ENCODE measurements at places on chromosomes 1 and 21.

GRCh38 chr1:24870551-24871195 is 59.4 kb downstream of the RUNX3 start:
- no peaks in the 10 kb centered on the region for H3K4me1 ChIP-seq
- no peaks in the 10 kb centered on the region for H3K27me3 ChIP-seq
- no peak overlapping the region for H3K27ac ChIP-seq
- H3K4me3 ChIP-seq, result no peak overlapping the region

DNA sequence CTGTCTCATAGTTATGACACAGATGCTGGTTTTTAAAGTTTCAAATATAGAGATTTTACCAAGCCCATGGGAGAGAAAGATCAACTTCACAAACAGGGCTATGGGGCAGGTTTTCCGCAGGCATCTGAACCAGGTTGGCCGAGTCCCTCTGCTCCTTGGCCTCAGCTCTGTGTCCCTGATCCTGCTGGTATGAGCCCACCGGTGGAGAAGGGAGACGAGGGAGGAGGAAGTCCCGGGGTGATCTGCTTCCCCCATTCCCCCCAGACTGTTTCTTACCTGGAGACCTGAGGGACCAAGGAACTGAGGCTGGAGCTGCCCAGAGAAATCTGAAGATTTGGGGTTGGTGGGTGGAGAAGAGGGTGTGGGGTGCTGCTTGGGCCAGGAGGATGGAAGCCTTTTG is 28.9 kb upstream of the BTG2 start:
- no peaks in the 10 kb centered on the region for H3K36me3 ChIP-seq
- DNase-seq, result no peak
- H3K27ac ChIP-seq, result peak overlapping the region; percentile 93
- no peak overlapping the region for H3K4me3 ChIP-seq
- no peaks in the 10 kb centered on the region for H3K27me3 ChIP-seq

- no peak overlapping the region for H3K4me3 ChIP-seq
- no peaks in the 10 kb centered on the region for H3K4me1 ChIP-seq
- H3K27me3 ChIP-seq, result no peaks in the 10 kb centered on the region
- H3K36me3 ChIP-seq, result no peaks in the 10 kb centered on the region
- H3K27ac ChIP-seq, result no peak overlapping the region
Observed at GRCh38 chr1:244917073-244917670, 52.8 kb upstream of the HNRNPU start.

- no peaks in the 10 kb centered on the region for H3K27me3 ChIP-seq
- H3K4me1 ChIP-seq, result no peaks in the 10 kb centered on the region
- no peak for DNase-seq
Observed at GRCh38 chr1:187046293-187046692, 217.5 kb downstream of the PLA2G4A start.

DNA sequence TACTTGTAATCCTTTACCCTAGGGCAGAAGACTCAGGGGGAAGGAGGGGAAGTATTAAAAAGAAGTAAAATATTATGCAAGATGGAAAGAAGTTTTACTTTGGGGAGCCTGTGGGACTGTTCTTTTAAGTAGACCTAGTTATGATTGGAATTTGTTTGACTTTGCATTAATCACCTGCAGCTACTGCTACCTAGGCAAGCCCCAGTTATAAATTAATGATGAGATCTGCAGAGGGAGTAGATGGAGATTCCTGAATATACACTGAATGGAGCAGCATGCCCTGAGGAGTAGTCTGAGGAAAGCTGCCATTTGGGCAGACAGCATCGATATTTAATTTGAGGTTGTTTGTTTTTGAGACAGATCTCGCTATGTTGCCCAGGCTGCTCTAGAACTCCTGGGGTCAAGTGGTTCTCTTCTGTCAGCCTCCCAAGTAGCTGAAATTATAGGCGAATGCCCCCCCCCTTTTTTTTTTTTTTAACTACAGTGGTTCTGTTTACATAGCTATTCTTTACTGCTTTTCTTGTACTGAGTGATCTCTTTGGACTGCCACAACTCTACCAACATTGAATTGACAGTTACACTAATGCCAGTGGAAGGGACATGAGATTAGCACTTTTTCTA is 81.4 kb upstream of the SERTAD4 start:
- DNase-seq, result no peak
- H3K36me3 ChIP-seq, result no peaks in the 10 kb centered on the region
- H3K4me3 ChIP-seq, result no peak overlapping the region
- no peaks in the 10 kb centered on the region for H3K4me1 ChIP-seq
- no peaks in the 10 kb centered on the region for H3K27me3 ChIP-seq

- H3K4me3 ChIP-seq, result no peak overlapping the region
- no peaks in the 10 kb centered on the region for H3K4me1 ChIP-seq
- H3K36me3 ChIP-seq, result no peaks in the 10 kb centered on the region
- H3K27ac ChIP-seq, result no peak overlapping the region
- H3K27me3 ChIP-seq, result no peaks in the 10 kb centered on the region
- no peak for DNase-seq
Observed at GRCh38 chr1:195332102-195332501, 1276.1 kb downstream of the KCNT2 start.

DNA sequence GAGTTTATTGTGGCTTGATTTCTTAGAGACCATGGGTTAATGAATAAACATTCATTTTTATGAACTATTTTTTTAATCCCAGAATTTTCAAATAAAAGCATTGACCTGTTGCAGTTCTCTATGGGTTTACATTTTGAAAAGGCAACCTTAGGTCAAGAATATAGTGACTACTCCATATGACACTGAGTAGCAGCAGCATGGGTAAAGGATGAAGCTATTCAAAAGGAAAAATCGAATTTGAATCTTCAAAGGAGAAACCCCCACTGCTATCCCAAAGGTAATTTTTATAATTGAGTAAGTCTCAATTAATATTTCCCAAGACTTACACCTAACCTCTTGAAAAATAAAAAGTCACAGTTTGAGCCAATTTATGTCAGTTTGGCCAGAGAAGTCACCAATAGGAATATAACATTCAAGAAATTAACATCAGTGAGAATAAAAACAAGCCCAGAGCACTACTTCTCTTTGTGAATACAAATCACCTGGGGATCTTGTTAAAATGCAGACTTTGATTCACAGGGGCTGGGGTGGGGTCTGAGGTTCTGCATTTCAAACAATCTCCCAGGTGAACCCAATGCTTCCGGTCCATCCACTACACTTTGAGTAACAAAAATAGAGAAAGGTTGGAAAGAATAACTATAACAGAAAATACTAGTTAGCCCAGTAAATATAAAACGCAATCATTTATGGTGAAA is 39.8 kb downstream of the USP1 start:
- H3K36me3 ChIP-seq, result peaks cover 74% of the 10 kb centered on the region
- no peak for DNase-seq
- H3K4me1 ChIP-seq, result no peaks in the 10 kb centered on the region
- H3K4me3 ChIP-seq, result no peak overlapping the region

DNA sequence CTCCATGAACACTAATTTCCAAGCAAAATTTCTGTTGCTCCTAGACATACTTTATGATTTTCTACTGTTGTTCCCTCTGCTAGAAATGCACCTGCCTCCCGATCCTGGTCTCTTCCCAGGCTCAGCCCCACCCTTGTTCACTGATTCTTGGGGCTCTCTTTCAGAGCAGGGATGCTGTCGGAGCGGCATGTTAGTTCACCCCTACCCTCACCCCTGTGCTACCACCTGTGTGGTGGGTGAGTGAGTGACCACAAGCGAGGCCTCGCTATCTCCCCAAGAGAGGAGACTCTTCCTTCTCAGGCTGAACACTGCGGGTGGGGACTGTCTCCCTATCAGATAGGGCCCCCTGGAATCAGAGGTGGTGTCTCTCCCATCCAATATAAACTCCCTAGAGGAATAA is 4.9 kb upstream of the S100A8 start:
- H3K4me3 ChIP-seq, result no peak overlapping the region
- H3K36me3 ChIP-seq, result no peaks in the 10 kb centered on the region
- no peak for DNase-seq
- H3K27me3 ChIP-seq, result no peaks in the 10 kb centered on the region

DNA sequence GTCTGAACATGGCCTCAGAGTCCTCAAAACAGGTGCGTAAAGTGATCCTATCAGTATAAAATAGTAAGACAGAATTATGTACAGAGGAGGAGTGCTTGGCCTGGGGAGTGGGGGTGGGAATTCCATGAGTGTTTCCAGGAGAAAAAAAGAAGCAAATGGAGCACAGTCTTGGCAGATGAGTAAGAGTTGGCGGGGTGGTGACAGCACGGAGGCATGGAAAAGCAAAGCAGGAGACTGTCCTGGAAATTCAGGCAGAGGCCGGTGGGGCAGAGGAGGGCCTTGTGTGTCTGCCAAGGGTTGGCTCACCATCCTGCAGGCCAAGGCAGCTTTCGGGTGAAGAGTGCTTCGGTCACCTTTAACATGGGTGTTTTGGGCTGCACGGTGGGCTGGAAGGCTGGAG is 63.4 kb downstream of the OPTC start:
- no peak for DNase-seq
- peak overlapping the region; percentile 93 for H3K27ac ChIP-seq
- no peaks in the 10 kb centered on the region for H3K27me3 ChIP-seq
- H3K4me1 ChIP-seq, result peaks cover 21% of the 10 kb centered on the region
- H3K4me3 ChIP-seq, result no peak overlapping the region

DNA sequence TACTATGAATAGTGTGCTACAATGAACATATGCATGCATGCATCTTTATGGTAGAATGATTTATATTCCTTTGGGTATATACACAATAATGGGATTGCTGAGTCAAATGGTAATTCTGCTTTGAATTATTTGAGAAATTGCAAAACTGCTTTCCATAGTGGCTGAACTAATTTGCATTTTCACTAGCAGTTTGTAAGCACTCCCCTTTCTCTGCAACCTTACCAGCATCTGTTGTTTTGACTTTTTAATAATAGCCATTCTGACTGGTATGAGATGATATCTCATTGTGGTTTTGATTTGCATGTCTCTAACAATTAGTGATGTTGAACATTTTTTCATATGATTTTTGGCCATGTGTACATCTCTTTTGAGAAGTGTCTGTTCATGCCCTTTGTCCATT is 24.0 kb upstream of the DIRAS3 start:
- no peak overlapping the region for H3K4me3 ChIP-seq
- H3K27ac ChIP-seq, result no peak overlapping the region
- no peak for DNase-seq
- no peaks in the 10 kb centered on the region for H3K27me3 ChIP-seq
- no peaks in the 10 kb centered on the region for H3K4me1 ChIP-seq
- H3K36me3 ChIP-seq, result no peaks in the 10 kb centered on the region

DNA sequence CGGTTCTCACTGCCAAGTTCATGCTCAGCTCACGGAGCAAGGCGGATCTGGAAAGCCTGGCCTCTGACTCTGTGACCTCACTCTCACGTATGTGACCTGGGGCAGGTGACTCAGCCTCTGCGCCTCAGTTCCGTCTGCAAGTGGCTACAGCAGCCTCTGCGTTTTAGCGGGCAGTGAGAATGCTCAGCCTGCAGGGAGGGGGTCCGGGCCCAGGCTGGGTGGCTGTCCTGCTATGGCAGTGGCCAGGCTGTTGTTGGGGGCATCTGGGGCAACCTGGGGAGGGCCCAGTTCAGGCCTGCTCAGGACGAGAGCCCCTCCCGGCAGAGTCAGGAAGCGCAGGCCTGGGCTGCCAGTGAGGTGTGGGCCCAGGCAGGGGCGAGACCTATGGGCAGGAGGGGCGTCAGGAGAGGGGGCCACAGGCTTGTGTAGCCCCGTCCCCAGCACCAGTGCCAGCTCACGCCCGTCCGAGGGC is 27.9 kb downstream of the ARHGEF16 start:
- no peak overlapping the region for H3K27ac ChIP-seq
- DNase-seq, result no peak
- no peaks in the 10 kb centered on the region for H3K36me3 ChIP-seq
- no peak overlapping the region for H3K4me3 ChIP-seq
- no peaks in the 10 kb centered on the region for H3K4me1 ChIP-seq

GRCh38 chr1:161885003-161885402 is 118.9 kb downstream of the ATF6 start:
- DNase-seq, result no peak
- H3K36me3 ChIP-seq, result no peaks in the 10 kb centered on the region
- H3K4me1 ChIP-seq, result peaks cover 13% of the 10 kb centered on the region
- H3K27me3 ChIP-seq, result no peaks in the 10 kb centered on the region
- H3K27ac ChIP-seq, result no peak overlapping the region
- H3K4me3 ChIP-seq, result no peak overlapping the region

DNA sequence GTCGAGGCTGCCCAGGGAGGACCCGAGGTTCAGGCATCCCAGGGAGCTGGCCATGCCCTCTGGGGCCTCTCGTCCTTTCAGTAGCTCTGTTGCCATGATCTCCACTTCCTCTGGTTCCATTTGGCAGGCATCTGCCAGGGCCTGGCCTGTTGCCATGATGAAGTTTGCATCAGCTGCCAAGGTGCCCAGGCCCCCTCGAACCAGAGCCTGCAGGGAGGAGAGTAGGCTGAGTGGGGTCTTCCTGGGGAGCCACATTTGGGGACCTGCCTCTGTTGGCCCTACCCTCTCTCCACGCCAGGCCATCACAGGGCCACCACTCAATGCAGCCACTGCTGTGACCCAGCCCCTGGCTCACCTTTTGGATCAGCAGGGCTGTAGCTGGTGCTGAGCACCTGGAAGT is 16.4 kb upstream of the KIF21B start:
- no peaks in the 10 kb centered on the region for H3K36me3 ChIP-seq
- no peak for DNase-seq
- H3K27ac ChIP-seq, result no peak overlapping the region
- no peak overlapping the region for H3K4me3 ChIP-seq
- no peaks in the 10 kb centered on the region for H3K4me1 ChIP-seq
- H3K27me3 ChIP-seq, result no peaks in the 10 kb centered on the region

- DNase-seq, result no peak
- no peak overlapping the region for H3K27ac ChIP-seq
- no peaks in the 10 kb centered on the region for H3K36me3 ChIP-seq
Observed at GRCh38 chr1:28887835-28888682, 26.3 kb upstream of the EPB41 start.

DNA sequence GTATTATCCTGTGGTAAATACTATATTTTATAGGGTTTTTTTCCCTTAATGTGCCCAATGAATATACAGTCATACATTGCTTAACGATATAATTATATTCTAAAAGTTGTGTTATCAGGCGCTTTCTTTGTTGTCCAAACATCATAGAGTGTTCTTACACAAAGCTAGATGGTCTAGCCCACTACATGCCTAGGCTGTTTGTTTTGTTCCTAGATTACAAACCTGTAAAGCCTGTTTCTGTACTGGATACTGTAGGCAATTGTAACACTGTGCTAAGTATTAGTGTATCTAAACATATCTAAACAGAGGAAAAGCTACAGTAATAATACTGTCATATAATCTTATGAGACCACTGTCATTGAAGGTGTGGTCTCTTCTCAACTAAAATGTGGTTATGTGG is 242.6 kb upstream of the C1orf105 start:
- no peak overlapping the region for H3K4me3 ChIP-seq
- no peaks in the 10 kb centered on the region for H3K36me3 ChIP-seq

GRCh38 chr1:975896-976683 is 5.8 kb downstream of the PERM1 start:
- H3K4me3 ChIP-seq, result no peak overlapping the region
- no peaks in the 10 kb centered on the region for H3K4me1 ChIP-seq
- no peaks in the 10 kb centered on the region for H3K36me3 ChIP-seq

DNA sequence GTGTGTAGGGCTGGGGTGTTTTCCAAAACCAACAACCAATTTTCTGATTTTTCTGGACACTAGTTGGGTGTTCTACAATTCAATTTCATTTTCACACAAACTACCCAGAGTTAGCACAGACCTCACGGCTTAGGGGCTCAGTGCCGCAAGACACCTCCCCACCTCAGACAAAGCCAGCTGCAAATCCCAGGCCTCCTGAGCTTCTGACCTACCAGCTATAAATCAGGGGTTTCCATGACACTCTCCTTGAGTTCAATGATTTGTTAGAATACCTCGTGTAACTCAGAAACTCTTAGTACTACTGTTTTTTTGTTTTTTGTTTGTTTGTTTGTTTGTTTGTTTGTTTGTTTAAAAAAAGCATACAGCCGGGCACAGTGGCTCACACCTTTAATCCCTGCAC is 28.7 kb upstream of the FAM89A start:
- no peak overlapping the region for H3K27ac ChIP-seq
- DNase-seq, result no peak
- H3K27me3 ChIP-seq, result no peaks in the 10 kb centered on the region
- H3K36me3 ChIP-seq, result no peaks in the 10 kb centered on the region
- H3K4me1 ChIP-seq, result no peaks in the 10 kb centered on the region
- H3K4me3 ChIP-seq, result no peak overlapping the region

Measured in tibial nerve (tissue), 4 donors.